GM12878 (cell line): ENCODE measurements at places on chromosomes 13 and 19.

DNA sequence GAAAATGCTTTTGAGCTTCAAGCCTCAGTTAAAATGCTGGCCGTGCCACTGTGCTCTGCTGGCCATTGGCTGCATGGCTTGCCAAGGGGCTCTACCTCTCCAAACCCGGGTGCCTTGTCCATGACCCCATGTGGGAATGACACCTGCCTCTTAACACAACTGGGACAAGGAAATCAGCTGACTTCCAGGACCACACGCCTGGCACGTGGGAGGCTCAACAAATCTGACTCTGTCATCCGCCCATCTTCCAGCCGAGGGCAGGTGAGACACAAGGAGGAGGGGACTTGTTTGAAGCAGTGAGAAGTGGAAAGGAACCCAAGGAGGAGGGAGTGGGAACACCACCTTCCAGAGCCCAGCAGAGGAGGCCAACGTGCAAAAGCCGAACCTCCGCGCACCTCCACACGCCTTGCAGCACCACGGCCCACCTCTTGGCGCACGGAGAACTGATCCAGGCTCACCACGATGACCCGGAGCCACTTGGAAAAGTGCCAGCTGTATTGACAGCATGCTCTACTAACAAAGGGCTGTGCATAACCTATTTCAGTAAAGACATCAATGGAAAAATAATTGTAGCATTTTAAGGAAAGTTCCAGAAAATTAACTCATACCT lies 38.3 kb downstream of the COL4A1 start:
- no peak overlapping the region for H3K4me3 ChIP-seq
- peaks cover 4% of the 10 kb centered on the region for H3K27me3 ChIP-seq
- no peak for DNase-seq
- no peak overlapping the region for H3K27ac ChIP-seq
- H3K36me3 ChIP-seq, result no peaks in the 10 kb centered on the region
- H3K4me1 ChIP-seq, result no peaks in the 10 kb centered on the region

DNA sequence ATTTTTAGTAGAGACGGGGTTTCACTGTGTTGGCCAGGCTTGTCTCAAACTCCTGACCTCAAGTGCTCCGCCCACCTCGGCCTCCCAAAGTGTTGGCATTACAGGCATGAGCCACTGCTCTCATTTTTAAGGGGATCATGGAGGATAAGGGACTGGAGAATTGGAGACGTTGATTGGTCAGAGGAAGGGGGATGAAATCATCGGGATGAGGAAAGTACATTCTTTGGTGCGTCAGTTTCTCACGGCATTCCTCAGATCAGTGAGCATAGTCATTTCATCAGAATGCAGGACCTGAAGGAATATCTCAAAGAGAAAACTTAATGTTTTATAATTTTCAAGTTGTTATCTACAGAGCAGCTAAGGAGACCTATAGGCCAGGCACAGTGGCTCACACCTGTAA lies 14.0 kb downstream of the ZNF114 start:
- DNase-seq, result no peak
- no peak overlapping the region for H3K27ac ChIP-seq
- no peaks in the 10 kb centered on the region for H3K4me1 ChIP-seq

- DNase-seq, result no peak
- no peak overlapping the region for H3K27ac ChIP-seq
- H3K36me3 ChIP-seq, result no peaks in the 10 kb centered on the region
- no peaks in the 10 kb centered on the region for H3K4me1 ChIP-seq
- no peaks in the 10 kb centered on the region for H3K27me3 ChIP-seq
Measured at GRCh38 chr13:38767506-38768265, 80.8 kb downstream of the FREM2 start.

DNA sequence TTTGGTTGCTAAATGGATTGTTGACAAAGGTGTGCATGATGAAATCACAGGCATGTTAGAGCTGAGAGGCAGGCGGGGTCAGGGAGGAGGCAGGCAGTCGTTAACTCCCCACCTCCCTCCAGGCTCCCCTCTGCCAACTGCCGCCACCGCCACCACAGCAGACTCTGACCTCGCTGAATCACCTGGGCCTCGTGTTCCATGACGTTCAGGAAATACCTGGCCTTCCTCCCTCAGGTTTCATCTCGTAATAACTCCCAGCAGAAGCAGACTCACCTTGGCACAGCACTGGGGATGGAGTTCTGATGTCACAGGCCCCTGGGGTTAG lies 198.5 kb downstream of the KATNAL1 start:
- H3K27me3 ChIP-seq, result no peaks in the 10 kb centered on the region
- DNase-seq, result no peak
- H3K36me3 ChIP-seq, result no peaks in the 10 kb centered on the region
- H3K4me1 ChIP-seq, result no peaks in the 10 kb centered on the region

DNA sequence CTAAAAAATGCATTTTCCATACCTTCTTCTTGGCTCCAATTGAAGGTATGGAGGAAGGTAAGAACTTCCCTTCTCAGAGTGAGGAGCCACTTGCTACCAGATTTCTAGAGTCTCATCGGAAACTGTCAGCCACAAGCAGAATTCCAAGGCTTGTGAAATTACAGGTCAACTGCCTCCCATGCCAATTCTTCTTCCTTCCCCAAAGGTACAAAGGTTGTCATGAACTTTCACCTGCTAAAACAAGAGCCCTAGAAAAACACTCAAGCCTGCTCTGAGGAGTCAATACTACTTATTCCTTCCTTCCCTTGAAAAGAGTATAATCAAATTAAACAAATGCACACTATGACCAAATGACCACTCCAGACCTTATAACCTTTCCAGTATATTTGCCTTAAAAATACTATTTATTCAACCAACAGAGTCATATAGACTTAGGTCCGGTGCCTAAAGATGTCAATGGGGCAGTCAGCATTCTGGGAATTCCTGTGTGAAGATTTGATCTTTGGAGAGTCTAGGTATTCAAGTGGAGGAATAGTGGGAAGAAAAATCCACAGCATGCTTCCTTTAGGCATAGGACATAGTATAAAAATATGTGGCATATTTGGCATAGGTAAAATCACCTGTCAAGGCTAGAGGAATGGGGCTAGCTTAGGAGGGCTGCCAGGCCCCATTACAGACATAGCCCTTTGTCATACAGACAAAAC lies 539.3 kb downstream of the LIG4 start:
- H3K27ac ChIP-seq, result no peak overlapping the region
- H3K4me3 ChIP-seq, result no peak overlapping the region
- H3K36me3 ChIP-seq, result no peaks in the 10 kb centered on the region
- no peak for DNase-seq
- H3K4me1 ChIP-seq, result no peaks in the 10 kb centered on the region

DNA sequence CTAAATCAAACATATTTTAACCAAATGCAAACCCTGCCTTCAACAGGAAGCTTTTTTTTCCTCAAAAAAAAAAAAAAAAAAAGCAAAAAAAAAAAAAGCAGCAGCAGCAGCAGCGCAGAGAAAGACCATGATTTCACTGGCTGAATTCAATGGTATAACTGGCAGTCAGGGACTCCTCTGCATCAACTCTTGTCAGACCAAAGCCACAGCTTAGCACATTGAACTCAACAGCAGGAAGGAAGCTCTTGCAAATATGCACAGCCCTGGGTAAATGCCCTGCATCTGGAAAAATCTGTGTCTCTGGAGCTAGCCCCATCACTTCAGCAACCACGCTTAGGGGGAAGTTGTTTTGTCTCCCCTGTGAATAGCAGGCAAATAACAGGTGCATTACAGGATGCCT lies 17.6 kb upstream of the DHRS12 start:
- no peaks in the 10 kb centered on the region for H3K36me3 ChIP-seq
- no peak overlapping the region for H3K27ac ChIP-seq
- H3K4me1 ChIP-seq, result peaks cover 30% of the 10 kb centered on the region

DNA sequence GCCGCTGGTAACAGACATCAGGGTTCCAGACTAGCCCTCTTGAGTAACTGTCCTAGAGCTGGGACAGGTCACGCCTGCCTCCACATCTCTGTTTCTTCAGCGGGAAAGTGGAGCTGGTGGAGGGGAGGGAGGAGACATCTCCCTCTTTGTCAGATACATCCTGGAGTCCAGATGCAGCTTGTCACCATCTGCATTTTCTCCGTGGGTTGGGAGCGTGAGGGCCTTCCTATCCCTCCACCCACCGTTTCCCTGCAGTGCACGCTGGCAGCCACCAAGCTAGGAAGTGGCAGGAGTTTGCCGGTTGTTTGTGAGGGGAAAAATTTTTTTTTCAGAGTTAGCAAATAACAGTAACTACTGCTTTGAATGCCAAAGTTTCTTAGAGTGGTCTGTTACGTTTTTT lies 20.0 kb upstream of the SMIM17 start:
- no peak for DNase-seq
- no peaks in the 10 kb centered on the region for H3K4me1 ChIP-seq
- H3K36me3 ChIP-seq, result no peaks in the 10 kb centered on the region
- no peak overlapping the region for H3K4me3 ChIP-seq
- no peak overlapping the region for H3K27ac ChIP-seq

- H3K4me3 ChIP-seq, result no peak overlapping the region
- no peak overlapping the region for H3K27ac ChIP-seq
- no peaks in the 10 kb centered on the region for H3K36me3 ChIP-seq
Measured at GRCh38 chr13:35694549-35695447, 218.3 kb upstream of the MAB21L1 start.

GRCh38 chr19:46579361-46579879 lies 21.7 kb upstream of the CALM3 start:
- H3K27ac ChIP-seq, result no peak overlapping the region
- H3K4me1 ChIP-seq, result no peaks in the 10 kb centered on the region
- no peaks in the 10 kb centered on the region for H3K27me3 ChIP-seq
- H3K36me3 ChIP-seq, result no peaks in the 10 kb centered on the region
